ENCODE measurements at places on chromosomes 4 and X.
A peak's percentile ranks its signal among the peaks of the same experiment; 100 is the strongest.

- DNase-seq: peak; percentile 11
Observed at GRCh38 chrX:14412686-14413085, 116.7 kb upstream of the GLRA2 start.

DNA sequence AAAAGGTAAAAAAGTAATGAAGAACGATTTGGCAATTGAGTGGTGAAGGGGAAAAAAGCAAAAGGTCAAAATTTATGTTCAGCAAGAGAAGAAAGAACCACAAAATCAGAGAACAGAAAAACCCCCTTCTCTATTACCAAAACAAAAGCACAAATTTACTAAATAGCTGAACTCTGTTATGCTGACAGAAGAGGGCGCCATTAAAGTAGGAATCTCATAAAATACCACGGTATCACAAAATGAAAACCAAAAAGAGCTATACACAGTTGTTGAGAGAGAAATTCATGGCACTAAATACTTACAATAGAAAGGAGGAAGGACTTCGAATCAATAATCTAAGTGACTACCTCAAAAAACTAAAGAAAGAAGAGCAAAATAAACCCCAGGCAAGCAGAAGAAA is 69.6 kb upstream of the CXorf66 start:
- no peak for DNase-seq

DNA sequence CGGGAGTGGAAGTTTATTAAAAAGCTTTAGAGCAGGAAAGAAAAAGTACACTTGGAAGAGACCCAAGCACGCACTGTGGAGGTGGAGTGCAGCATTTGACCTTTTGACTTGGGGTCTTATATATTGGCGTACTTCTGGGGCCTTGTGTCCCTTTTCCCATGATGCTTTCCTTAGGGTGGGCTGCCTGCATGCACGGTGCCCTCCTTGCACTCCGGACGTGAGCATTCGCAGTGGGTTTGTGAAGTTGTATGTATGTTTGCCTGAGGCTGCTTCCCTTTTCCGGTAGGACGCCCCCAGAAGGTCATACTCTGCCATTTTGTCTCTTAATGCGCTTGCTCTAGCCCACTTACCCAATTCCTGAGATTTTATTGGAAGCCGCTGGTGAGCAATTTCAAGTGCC is 39.6 kb downstream of the TRMT44 start:
- no peak for DNase-seq

- no peak for DNase-seq
Observed at GRCh38 chrX:9447906-9448305, 17.0 kb upstream of the TBL1X start.

DNA sequence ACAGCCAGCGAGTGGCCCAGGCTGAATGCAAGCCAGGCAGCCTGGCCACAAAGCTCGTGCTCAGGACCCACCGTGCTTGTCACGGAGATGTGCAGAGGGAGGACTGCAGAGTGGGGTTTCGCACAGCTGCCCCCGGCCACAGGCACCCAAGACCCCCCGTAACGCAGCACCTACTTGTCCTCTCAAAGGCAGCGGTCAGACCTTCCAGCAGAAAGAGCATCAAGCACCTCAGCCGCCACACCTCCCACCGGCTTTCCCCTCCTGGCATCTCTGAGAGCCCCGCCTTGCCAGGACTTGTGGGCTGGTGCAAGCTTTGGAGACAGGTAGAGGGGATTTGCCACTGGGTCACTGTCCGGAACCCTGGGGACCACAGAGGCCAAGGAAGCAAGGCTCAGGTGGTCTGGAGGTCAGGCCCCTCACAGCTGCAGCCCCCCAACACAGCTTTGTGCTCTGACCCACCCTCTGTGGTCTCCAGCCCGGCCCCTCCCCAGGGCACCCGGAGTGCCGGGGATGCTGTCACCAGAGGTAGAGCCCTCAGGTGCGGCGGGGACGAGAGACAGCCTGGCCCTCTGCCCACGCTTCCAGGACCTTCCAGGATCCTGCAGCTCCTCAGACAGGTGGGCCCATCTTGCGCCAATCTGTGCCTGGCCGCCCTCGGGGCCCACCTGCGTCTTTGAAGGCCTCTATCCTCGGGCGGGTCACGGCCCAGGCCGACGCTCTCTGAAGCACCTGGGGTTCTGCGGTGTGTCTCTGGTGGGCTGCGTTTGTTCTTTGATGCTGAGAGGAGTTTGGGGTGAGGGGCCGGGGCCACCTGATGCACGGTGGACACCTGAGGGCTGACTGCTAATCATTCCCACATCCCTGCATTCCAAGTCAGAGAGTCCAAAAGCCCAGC is 34.4 kb upstream of the HMX1 start:
- DNase-seq: no peak

DNA sequence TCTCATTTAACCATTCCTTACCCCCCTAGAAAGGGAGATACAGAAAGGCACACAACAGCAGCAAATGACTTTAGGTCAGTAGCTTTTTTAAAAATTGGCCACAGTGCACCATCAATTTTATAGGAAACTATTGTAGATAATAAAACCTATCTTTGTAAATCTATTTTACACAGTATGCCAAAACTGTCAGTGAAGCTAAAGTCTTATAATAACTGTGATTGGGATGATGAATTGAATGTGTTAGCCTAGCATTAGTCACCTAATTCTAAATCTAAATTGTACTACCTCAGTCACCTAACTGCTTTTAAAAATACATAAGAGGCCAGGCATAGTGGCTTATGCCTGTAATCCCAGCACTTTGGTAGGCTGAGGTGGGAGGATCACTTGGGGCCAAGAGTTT is 44.2 kb downstream of the SH3RF1 start:
- DNase-seq: peak; percentile 19

- DNase-seq: no peak
Observed at GRCh38 chr4:16351161-16351560, 124.9 kb upstream of the TAPT1 start.

GRCh38 chrX:6885909-6886308 is 261.6 kb upstream of the STS start:
- DNase-seq: no peak

DNA sequence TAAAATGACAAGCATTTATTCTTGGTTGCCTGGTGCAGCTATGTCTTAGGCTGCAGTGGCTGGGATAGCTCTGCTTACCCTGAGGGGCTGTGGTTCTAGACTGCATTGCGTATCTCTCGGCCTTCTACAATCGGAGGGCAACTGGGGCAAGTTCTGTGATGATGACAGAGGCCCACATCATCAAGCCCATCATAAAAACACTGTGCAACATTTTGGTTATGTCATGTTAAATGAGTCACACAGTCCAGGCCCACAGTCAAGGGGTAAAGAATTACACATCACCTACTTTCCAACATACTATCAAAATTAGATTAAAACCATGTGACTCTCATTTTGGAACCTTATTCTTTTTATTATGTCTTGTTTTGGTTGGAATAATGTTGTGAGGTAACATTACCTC is 120.2 kb upstream of the GUCY1A1 start:
- peak; percentile 75 for DNase-seq

DNA sequence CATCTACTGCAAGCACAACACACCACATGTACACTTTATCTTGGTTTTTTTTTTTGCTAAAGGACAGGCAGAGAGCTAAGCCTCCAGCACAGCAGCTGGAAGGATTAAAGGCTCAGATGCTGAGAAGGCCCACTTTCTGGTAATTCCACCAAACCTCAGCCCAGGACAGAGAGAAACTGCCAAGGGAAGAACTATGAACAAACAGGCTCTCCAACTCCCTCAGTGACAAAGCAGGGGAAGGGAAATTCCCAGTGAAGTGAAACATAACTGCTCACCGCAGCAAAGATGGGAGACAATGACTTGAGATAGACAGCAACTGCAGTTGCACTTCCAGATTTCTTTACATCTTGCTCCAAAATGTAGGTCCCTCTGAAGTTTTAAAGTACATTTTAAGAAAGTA is 4.8 kb downstream of the PROM1 start:
- no peak for DNase-seq

- DNase-seq: no peak
Observed at GRCh38 chr4:179399054-179399782, 1957.0 kb upstream of the AGA start.

GRCh38 chr4:176044589-176044951 is 21.1 kb upstream of the WDR17 start:
- peak; percentile 7 for DNase-seq

DNA sequence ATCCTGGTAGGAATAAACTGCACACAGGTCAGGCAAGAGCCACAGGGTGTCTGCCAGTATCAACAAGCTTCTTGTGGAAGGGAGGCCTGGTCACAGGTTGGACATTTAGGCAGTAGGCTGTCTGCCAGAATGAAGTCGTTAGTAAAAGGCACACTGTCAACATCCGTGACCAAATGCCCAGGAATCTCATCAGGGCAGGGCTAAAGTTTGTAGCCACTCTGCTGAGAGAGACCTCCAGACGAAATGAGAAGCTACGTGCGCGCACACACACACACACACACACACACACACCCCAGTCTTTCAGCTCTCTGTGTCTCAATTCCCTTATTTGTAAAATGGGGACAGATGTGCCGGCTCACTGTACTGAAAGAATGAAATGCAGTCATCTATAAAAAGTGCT is 408.7 kb upstream of the ZFP42 start:
- DNase-seq: no peak

- DNase-seq: peak; percentile 43
Observed at GRCh38 chrX:5971300-5971699, 257.4 kb downstream of the NLGN4X start.

DNA sequence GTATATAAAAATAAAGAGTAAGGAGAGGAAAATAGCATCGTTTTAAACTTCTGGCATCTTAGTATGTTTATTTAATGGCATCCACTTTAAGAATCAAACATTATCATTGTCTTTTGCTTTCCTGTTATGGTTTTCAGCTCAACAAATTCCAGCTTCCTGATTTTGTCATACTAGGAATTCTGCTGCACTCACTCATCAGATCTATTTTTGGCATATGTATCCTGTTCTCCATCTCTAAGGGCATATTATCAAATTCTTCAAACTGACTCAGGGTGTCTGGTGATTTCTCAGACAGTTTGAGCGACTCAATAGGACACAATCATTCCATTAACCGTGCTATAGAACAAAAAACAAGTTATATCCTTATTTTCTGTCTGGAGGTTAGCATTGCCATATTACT is 248.5 kb upstream of the DIAPH2 start:
- peak; percentile 80 for DNase-seq

DNA sequence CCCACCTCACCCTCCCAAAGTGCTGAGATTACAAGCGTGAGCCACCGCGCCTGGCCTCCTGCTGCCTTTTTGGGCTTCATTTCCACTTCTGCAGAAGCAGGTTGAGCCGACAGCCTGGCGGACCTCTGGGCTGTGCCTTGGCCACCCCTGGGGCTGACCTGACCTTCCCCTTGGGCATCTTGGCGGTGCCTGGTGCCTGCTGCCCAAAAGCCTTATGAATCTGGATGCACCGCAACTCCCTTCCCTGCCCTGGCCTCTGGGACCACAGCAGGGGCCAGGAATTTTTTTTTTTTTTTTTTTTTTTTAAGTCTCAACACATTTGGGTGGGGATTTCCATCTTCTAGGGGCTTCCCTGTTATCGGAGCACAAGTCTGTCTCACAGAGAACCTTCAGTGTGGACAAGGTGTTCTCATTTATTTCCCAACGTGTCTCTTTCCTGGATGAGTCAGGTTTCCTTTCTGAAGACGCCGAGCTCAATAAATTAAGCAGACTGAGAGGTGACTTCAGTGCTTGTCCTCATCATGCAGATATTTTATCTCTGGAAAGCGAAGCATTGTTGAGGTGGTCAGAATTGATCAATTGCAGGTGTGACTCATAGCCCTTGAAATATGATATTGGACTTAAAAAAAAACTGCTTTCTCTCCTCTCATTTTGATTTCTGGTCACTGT is 79.7 kb downstream of the SHROOM2 start:
- peak; percentile 53 for DNase-seq
